ENCODE measurements at places on chromosomes 4 and X. TPM values are rescaled to one million over a fixed set of nuclear protein-coding genes. Genes with fewer than 3 reads are reported as not detected.

The AMBN gene
- total RNA-seq: not detected

The BRCC3 gene
- 20.7 TPM for total RNA-seq

GRCh38 chrX:45806410-45807121 is 605.9 kb upstream of the DIPK2B start:
- peak; percentile 28 for DNase-seq

GRCh38 chr4:6369511-6369910 is 99.9 kb downstream of the WFS1 start:
- peak; percentile 47 for DNase-seq

DNA sequence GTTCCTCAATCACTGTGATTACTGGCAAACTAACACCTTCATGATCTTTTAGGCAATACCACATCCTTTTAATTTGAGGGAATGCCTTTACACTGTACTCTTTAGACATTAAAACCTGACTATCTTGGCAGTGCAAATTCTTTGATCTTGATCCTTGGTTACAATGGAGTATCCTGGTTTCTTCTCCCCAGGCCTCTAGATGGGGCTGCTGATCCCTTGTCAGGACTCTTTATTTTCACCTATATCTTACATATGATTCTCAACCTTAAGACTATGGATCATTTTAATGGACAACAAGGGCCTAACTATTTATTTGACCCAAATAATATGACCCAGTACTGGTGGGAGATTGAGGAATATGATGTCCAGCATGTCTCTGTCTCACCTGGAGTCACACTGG is 1005.5 kb upstream of the INTU start:
- no peak for DNase-seq

DNA sequence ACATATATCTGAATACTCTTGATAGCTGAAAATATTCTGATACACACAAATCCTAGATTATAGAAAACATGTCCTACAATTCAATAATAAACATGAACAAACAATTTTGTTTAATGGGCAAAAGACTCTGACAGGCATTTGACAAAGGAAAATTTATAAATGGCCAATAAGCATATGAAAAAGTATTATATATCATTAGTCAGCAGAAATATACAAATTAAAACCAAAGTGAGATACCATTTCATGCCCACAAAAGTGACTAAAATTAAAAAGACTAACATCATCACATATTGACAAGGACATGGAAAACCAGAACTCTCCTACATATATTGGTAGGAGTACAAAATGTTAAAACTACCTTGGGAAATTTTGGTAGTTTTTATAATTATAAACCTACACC is 2.7 kb upstream of the MAPK10 start:
- no peak for DNase-seq

Measured in left lung (tissue), 14 donors.